ENCODE measurements at places on chromosomes 11 and 22.

- DNase-seq: no peak
These were observed 564.5 kb upstream of the ISX start for GRCh38 chr22:34501366-34501965.

GRCh38 chr11:46247659-46248058, 29.8 kb upstream of the CREB3L1 start:
- peak; percentile 11 for DNase-seq

- DNase-seq: peak; percentile 57
These were observed 33.0 kb downstream of the MOB2 start for GRCh38 chr11:1453611-1454034.

GRCh38 chr11:15769203-15769602, 587.1 kb downstream of the SOX6 start:
- DNase-seq: peak; percentile 73

- DNase-seq: peak; percentile 25
These were observed 16.7 kb downstream of the ASPHD2 start for GRCh38 chr22:26445577-26446275.

DNA sequence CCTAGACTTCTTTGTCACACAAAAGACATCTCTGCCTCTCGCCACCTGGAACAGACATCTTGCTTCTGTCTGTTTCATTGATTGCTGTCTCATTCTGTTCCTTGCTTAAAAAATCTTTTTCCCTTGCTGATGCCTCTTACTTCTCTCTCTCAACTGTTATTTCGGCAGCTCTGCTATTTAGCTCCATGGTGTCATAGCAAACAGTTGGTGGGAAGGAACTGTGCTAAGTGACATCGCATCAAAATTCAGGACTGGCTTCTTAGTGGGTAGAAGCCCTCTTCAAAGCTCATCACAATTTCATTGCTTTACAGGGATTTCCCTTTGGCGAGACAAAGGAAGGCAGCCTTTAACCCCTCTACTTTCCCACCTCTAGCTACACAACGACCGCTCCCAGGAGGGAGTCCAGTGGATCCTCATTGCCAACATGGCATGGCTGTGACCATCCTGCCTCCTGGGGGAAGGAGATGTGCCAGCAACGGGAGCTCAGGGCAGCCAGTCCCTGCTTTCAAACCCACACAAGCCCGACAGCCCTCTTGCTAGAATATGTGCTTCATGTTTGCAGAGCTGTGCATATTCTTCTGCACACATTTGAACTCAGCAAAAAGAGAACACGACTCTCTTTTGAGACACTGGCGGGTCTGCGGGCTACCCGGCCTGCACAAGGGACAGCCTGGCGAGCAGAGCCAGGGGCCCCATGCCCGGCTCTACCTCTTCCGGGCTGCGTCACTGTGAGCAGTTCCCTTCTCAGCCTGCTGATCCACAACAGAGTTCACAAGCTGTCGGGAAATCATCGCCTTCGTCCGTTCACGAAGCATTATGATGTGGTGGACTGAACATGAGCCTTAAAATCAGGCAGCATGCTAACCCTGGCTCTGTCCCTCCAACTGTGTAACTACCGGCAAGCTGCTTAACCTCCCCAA, 51.1 kb upstream of the JAM3 start:
- DNase-seq: no peak

DNA sequence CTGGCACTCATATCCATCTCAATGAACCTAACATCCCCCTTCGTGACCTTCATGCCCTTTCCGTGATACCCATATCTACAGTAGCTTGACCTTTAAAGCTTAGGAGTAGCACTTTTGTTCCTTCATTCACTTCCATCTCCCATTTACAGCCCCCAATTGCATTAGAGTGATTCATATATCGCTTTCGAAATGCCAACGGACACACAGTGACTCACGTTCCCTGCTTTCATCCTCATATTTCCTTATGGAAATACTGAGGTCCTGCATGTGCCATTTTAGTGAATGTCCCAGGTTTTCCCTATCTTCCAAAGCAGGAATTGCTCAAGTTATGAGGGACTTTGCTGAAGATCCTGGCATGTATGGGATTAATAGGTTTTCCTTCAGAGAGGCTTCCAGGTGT, 44.3 kb upstream of the CEP126 start:
- no peak for DNase-seq

DNA sequence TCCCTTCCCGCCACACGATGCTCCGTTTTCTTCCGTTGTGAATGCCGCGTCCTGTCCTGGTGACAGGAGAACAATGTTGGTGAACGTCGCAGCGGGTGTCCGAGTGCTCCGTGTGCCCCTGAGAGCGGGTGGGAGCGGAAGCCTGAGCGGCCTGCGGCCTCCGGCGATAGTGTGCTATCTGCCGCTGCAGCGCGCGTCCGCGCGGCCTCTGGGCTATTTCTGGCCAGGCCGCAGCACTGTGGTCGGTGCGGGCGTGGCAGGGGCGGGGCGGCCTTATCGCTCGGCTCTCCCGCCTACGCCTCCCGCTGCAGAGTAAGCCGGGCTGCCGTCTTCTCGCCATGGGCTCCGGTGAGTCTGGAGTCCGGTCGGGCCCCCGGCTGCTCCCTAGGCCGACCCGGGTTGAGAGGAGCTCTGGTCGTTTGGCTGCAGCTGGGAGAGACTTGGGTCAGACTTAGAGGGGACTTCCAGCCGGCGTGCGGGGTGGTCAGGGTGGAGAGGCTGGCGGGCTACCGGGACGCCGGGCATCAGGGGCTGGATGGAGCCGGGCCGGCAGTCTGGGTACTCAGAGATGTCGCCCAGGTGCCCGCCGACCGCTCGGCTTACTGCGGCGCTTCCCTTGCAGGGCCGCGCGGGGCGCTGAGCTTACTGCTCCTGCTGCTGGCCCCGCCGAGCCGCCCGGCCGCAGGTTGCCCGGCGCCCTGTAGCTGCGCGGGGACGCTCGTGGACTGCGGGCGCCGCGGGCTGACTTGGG, at the start of gene GP1BB:
TSS of gene GP1BB (plus strand) at position 308 of the 751 bp plus-strand sequence. CDS start at position 339, 31 bp downstream.
- DNase-seq: no peak

DNA sequence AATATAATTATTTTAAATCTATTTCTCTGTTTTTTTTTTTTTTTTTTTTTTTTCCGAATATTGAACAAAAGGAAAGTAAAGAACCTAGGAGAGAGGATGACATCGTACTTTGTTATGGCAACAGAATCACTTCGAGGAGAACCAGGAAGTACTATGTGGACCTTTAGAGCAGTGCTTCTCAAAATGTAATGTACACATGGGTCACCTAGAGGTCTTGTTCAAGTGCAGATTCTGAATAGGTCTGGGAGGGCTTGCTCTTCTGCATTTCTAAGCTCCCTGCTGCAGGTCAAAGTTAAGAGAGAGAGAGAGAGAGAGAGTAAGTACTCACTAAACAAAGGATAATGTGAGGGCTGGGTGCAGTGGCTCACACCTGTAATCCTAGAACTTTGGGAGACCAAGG, 419.5 kb upstream of the TENM4 start:
- DNase-seq: no peak

- DNase-seq: no peak
These were observed 11.3 kb downstream of the LSP1 start for GRCh38 chr11:1864231-1864630.

DNA sequence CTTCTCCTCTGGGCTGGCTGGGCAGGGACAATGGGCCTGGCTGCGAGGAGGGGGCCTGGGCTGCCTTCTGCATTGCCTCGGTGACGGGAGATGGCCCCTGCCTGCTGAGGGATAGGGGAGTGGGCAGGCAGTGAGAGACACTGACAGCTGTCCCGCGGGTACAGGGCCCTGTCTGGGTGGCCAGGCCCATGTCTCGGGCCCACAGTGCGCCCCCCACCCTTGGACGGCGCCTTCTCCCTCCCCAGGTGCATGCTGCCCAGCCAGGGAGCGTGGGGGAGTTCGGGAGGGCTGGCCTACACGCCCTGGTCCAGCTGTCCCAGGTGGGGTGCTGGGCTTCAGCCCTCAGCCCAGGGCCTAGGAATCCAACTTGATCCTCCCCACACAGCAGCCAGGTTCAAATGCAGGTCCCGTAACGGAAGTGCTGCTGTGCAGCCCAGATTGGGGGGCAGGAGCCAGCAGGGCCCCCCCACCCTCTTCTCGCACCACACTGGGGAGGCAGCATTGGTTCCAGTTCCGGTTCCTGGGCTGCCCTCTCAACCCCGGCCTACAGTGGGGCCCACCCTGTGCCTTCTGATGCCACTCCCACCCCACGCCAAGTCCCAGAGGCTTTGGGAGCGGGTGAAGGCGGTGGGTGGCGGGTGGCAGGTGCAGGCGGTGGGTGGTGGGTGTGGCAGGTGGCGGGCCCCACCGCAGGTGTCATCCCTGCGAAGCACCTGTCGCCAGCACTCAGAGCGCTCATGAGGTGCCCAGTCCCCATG, 7.3 kb upstream of the TSSC4 start:
- DNase-seq: no peak

DNA sequence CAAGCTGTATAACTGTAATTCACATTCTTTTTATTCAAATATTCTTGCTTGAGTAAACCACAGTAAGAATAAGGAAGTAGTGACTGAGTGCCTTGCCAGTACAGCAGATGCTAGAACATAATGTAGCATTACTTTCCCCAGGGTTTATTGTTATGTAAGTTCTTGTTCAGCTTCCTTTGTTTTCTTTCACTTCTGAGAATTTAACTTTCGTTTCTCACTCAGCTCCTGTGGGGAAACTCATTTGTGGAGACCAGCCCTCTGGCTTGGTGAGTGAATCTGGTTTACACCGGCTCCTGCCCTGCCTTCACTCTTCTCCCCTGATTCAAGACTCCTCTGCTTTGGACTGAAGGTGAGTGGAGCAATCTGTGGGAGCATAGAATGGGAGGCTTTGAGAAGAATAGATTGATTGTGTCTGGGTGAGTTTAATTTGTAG, at the start of gene TRIM22:
TSS of gene TRIM22 (plus strand) at position 240 of the 433 bp plus-strand sequence. CDS start 6,443 bp downstream, outside the sequence.
- DNase-seq: no peak

- DNase-seq: no peak
These were observed 98.0 kb downstream of the PRR5L start for GRCh38 chr11:36394056-36394455.

DNA sequence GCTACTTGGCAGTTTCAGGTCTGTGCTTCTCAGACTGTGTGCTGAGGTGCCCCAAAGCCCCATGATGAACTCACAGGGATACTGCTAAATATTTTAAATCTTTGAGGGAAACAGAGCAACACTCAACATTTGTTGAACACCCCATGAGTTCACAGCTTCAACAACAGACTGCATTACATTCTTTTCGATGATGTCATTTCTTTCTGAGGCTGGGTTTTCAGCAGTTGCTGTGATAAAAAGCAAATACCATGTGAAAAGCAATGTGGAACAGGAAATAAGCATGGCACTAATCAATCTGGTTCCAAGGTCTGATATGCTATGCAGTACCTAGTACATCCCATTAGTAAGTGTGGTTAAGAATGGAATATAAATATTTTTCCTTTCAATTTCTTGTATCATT, 82.7 kb downstream of the RPL27A start:
- DNase-seq: no peak

DNA sequence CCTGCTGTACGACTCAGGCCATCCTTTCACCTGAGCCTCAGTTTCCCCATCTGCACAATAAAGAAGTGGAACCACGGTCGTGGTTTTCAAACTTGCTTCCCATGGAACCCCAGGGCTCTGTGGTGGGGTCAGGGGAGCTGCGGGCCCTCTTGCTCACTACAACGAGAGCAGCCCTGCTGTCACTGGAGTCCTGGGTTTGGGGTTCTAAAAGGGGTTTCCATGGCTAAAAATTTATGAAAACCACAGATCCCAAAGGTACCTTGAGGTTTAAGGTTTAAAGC, 45.4 kb upstream of the CARS1 start:
- DNase-seq: no peak

Measured in NCI-H510A treated with DMSO at 0.1 percent for 48 hours (cell line).